ENCODE measurements at places on chromosomes 12 and 14.

DNA sequence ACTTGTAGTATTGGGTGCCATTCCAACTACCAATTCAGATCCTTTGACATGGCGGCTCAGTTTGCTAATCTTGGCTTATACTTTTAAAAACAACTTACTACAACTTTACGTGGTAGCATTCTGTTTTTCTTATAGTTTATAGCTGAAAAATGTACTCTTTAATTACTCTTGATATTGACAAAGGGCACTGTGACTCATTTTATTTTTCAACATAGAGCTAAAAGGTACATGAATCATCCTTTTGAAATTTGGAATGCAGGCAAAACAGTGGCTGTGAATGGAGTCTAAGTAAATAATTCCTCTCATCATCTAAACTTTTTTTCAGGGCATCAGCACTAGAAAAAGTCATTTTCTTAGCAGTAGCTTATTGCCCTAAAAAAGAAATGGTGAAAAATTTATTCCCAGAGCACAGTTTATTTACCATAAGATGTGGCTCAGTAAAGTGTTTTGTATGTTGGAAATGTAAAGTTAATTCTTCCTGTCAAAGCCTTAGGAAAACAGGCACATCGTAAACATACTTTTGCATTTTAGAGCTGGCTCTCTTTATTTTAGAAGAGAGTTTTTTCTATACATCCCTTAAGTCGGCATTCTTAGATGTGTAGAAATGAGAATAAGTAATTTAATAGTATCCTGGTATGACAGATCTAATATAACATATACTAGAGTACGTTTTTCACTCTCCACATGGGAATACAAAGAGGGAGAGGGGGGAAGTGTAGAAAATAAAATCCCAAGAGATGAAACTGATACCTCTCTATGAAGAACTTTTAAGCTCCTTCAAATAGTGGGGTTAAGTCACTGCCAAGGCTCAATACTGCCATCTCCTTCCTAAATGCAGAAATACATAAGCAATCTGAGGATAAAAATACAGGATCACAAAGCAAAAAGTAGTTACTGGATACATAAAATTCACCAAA, 55.2 kb downstream of the SLC25A21 start:
- no peak for DNase-seq

- no peak for DNase-seq
Observed at GRCh38 chr12:43728117-43728516, 30.5 kb downstream of the PUS7L start.

DNA sequence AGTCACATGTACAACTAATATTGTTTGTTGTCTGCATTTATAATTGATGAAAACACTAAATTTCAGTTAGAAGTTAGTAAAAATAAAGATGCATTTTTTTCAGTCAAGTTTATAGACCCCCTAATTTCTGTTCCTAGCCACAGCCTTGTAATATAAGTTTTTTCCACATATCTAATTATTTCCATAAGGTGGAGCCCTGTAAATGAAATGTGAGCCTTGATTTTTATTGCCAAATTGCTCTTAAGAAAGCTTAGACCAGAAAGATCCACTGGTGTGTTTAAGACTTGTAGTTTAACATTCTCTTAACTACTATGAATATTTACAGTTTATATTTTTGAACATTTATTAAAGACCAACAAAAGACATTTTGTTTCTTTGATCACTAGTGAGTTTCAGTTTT, 322.1 kb upstream of the RGS6 start:
- no peak for DNase-seq

DNA sequence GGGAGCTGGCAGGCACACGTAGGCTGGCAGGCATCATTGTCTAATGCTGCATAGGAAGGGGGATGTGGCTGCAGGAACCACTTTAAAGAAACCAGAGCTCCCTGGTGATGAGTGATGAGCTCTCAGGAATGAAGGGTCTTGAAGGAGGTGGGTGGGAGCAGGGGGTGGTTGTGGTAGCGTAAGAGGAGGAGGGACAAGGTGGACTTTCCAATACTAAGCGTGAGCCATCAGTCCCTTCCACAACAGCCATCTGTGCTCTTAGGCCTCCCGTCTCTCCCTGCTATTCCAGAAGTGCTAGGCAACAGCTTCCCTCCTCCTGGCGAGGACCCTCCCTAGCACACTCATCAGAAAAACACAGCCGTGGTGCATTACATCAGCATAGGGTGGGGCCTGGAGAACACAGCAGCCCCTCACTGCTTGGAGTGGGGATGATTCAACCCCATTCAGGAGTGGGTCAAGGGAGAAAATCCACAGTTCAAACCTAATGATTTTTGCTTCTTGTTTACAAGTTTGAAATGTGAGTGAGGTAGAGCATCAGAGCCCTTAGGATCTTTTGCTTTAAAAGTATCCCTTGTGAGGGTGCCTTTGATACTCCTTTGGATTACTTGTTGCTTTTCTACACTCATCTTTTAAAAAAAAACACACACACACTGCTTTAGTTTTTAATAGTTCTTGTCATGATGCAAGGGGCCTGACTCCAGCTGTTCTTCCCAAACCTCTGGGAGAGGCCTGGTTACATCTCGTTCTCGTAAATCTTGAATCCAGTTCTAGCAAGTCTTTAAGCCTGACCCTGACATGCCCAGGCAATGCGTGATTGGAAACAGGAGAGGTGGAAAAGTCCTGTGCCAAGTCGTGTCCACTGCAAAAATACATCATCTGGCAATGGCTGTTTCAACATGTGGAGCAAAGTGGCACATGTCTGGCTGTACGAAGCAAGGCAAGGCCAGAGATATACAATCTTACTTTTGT, 356.4 kb upstream of the DDHD1 start:
- DNase-seq: no peak

DNA sequence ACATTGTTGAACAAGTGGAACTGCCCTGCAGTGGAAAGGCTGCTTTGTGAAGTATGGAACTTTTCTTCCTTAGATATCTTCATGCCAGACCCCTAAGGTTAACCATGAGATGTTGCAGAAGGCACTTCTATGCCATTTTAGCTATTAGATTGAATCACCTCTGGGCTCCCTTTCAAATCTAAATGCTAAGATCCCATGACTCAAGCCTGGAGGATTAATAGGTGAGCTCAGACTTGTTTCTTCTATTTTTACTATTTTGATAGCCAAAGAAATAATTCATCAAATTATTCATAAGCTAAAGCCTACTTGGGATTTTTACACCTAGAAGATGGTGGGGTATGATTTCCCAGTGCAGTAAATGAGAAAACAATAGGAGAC, 64.3 kb downstream of the DAD1 start:
- DNase-seq: no peak

- DNase-seq: no peak
Observed at GRCh38 chr12:40953076-40953475, 235.0 kb upstream of the PDZRN4 start.
